ENCODE measurements at places on chromosomes 6 and 20.
A peak's percentile ranks its signal among the peaks of the same experiment; 100 is the strongest.

GRCh38 chr20:40443753-40444152 is 245.3 kb downstream of the MAFB start:
- no peaks in the 10 kb centered on the region for H3K4me1 ChIP-seq
- peaks cover 17% of the 10 kb centered on the region for H3K27me3 ChIP-seq
- no peak for DNase-seq

DNA sequence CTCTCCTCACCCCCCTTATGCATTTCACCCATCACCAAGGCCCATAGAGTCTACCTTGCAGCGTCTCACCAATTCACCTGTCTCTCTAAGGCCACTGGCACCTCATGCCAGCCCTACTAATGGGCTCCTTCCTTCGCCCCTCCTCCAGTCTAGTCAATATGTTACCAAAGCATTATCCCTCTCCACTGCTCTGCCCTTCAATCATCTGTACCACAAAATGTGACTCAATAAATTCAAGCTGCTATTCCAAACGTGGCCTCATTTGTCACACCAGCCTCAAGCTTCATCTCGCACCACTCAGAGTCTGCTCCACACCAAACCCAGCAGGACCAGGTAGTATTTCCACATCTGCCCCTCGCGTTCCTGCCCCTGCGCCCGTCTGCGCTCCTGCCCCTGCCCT is 21.8 kb upstream of the RPS6KA2 start:
- DNase-seq = no peak
- H3K36me3 ChIP-seq = no peaks in the 10 kb centered on the region
- H3K4me1 ChIP-seq = no peaks in the 10 kb centered on the region
- no peaks in the 10 kb centered on the region for H3K27me3 ChIP-seq

DNA sequence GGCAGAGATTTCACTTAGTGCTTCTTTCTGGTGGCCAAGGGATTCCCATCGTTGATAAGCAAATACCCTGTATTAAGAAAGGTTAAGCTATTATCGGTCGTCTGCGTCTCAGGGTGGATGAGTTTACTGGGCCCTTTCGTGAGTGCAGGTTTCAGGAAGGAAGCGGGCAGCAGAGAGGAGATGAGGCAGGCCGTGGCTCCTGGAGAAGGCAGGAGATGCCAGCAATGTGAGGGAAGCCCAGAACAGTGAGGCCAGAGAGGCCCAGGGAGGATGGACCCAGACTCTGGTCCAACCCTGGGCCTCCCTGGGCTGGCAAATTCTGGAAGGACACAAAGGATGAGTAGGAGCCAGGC is 11.2 kb downstream of the TFEB start:
- H3K4me1 ChIP-seq = peaks cover 96% of the 10 kb centered on the region
- peaks cover 4% of the 10 kb centered on the region for H3K36me3 ChIP-seq
- H3K4me3 ChIP-seq = peak overlapping the region; percentile 32
- peak overlapping the region; percentile 37 for H3K27ac ChIP-seq
- no peak for DNase-seq

DNA sequence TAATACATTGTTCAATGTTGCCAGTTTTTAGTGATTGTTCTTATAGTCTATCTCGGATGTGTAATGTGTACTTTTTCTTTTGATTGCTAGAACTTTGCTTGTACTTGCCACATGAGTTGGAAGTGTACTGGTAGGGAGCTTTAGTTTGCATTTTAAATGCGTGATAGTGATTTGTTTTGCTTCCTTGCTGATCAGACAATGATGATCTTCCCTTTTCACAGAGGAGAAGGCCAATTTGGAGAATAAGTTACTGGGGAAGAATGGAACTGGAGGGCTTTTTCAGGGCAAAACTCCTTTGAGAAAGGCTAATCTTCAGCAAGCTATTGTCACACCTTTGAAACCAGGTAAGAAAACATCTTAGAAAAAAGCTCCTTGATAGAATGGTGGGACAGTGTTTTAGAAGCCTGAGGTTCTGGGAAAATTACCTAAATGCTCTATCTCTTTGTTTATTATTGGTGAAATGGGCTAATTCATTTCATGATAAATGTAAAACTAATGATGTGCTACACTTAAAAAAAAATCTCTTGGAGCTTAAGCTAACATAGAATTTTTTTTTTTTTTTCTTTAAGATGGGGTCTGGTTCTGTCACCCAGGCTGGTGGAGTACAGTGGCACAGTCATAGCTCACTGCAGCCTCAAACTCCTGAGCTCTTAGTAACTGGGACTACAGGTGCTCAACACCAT is 20.9 kb downstream of the TPX2 start:
- H3K4me1 ChIP-seq = no peaks in the 10 kb centered on the region
- no peak for DNase-seq
- H3K36me3 ChIP-seq = no peaks in the 10 kb centered on the region
- H3K27me3 ChIP-seq = no peaks in the 10 kb centered on the region
- H3K27ac ChIP-seq = no peak overlapping the region

DNA sequence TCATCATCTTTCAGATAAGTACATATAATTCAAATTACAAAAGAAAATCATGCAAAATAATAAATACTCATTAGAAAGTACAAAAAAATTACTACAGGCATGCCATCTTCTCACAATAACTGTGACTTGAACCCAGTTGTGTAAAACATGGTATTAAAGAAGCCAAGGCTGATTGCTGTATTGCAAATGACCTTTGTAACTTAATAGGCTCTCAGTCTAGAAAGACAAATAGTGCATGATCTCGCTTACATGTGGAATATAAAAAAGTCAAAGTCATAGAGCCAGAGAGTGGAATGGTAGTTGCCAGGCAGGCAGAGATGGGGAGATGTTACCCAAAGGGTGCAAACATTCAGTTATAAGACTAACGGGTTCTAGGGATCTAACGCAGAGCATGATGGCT is 626.1 kb downstream of the COL12A1 start:
- H3K4me1 ChIP-seq = no peaks in the 10 kb centered on the region
- no peak overlapping the region for H3K4me3 ChIP-seq
- DNase-seq = no peak
- no peaks in the 10 kb centered on the region for H3K27me3 ChIP-seq

Measured in stomach (tissue), 19 donors.